ENCODE measurements at places on chromosomes 4 and X. TPM values are rescaled to one million over a fixed set of nuclear protein-coding genes. Genes with fewer than 3 reads are reported as not detected.

- DNase-seq = no peak
Measured at GRCh38 chr4:39730072-39730471, 32.1 kb downstream of the UBE2K start.

DNA sequence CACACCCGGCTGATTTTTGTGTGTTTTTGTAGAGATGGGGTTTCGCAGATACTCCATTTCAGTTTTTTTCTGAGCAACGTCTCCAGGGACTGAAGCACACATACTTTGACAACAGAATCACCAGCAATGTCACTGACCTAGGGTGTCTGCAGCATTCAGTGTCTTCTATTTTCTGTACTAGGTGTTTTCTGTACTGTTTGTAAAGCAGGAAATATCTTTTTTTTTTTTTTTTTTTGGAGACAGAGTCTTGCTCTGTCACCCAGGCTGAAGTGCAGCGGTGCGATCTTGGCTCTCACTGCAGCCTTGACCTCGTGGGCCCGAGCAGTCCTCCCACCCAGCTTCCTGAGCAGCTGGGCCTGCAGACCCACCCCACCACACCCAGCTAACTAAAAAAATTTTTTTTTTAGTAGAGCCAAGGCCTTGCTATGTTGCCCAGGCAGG lies 8.9 kb downstream of the ADD1 start:
- no peak for DNase-seq

DNA sequence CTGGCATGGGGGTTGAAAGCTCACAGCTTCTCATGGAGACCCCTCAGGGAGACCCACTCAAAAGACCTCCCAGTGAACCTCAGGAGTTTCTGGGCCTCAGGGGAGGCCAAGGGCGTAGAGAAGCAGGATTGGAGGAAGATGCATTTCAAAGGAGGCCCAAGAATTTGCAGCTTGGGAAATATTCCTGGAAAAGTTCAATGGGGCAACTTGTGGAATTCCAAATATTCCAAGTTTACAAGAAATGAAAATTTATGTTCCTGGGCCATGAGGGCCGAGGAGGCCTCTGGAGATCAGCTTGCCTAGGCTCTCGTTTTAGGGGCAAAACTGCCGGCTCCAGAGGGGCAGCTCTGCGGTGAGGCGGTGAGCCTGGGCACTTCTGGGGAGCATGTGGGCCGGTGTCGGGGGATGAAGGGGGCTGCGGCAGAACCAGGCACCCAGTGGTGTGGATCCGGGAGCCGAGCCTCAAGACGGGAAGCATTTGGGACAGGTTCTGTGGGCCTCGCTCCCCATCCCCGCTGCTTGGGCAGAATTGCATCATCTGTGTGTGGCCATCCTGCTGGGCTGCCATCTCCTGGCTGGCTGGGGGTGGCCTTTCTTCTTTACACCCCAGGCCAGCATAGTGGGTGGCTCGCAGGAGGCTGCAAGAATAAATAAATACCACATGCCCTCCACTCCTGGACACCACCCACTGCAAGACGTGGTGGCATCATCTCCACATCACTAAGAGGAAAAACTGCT lies 54.6 kb upstream of the GPR78 start:
- no peak for DNase-seq

The RASGEF1B gene
- 54.8 TPM for total RNA-seq

DNA sequence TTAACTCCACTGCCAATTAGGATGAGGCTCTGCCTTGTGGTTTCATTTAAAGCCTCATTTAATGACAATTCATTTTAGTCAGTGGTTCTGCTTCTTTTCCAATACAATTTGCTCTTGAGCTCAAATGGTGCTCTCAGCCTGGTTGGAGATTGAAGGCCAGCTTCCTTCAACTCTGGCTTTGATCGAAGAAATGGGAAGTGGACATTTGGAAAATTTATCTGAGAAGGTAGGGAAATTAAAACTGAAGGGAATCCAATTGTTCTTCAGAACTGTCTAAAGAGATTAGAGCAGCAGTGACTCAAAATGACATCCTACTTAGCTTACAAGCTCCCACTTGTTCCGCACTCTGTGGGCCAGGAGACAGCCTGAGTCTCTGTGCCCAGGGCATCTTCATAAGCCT lies 206.8 kb downstream of the SMARCA1 start:
- DNase-seq = no peak

- no peak for DNase-seq
Measured at GRCh38 chr4:173546776-173547175, 16.7 kb upstream of the HAND2 start.

The MBNL3 gene
- total RNA-seq = 15.6 TPM

DNA sequence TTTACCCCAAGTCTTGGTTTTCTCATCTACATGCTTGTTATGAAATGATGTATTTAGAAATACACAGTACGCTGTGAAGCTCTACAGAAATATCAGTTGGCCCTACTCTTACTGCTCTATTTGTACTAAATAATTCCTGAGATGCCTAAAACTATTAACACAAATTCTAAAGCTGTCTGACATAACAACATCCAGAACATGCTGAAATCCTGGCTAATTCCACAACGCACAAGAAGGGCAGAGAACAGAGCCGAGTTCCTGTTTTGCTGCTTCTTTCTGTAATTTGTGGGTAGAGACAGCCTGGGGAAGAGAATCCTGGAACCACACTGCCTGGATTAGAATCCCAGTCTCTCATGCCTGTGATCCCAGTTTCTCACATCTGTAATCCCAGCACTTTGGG lies 59.0 kb downstream of the ZNF827 start:
- no peak for DNase-seq

The CYTL1 gene
- 1.1 TPM for total RNA-seq

DNA sequence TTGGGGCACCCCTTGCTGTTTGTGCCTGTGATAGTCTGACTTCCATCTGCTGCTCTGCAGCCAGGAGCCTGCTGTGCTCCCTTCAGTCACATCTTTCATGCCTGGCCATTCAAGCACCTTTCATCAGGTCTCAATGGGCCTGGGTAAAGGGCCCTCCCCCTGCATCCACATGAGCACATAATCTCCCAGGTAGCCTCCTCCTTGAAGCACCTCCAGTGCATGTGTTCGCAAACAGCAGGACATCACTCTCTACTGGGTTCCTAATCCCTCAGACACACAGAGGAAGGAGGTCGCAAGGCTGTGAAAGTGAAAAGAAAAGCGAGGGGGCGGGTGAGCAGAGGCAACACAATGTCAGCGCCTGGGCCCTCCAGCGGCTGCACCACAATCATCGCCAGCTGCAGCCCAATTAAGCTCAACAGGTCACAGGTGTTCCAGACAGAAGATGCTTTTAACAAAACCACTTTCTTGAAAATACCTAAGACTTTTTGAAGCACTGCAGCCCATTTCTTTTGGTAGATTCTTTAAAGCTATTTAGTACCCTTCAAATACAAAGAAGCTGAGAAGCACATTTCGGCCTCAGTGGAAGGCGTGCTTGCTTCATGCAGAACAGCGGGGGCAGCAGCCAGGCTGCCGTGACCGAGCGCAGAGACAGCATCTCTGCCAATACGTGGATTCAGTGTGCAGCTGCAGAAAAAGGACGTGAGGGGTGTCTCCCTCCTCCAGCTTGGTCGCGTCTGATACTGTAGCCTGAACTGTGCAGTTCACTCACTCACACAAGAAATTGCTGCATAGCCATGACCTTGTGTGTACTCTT lies 92.2 kb upstream of the SPRY1 start:
- DNase-seq = no peak

GRCh38 chr4:10336471-10336870 lies 120.8 kb downstream of the ZNF518B start:
- DNase-seq = no peak

DNA sequence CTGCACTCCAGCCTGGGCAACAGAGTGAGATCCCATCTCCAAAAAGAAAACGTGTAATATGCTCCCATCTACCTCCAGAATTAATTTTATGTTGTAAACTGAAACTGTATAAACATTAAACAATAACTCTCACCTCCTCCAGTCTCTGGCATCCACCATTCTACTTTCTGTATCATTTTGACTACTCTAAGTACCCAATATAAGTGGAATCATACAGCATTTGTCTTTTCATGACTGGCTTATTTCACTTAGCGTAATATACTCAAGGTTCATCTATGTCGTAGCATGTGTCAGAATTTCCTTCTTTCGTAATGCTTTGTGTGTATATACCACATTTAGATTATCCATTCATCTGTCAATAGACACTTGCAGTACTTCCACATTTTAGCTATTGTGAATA lies 20.6 kb downstream of the F8 start:
- no peak for DNase-seq

DNA sequence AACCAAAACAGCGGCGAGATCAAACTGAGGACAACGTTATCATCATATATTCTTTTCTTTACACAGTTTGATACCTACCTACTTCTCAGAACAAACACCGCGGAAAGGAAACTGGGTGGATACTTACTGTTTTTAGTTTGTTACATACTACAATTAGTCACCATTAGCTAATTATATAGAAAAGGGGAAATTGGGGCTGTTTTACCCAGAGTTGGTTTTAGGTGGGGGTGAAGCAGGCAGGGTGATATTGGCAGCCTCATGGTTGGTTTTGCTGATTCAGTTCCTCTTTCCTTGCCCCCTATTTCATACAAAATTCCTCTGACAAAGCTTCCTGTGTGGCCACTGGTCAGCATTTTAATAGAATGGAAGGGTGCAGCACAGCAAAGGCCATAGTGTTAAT lies 77.8 kb downstream of the SORBS2 start:
- DNase-seq = no peak

- no peak for DNase-seq
Measured at GRCh38 chr4:159484864-159485263, 382.0 kb downstream of the RAPGEF2 start.

DNA sequence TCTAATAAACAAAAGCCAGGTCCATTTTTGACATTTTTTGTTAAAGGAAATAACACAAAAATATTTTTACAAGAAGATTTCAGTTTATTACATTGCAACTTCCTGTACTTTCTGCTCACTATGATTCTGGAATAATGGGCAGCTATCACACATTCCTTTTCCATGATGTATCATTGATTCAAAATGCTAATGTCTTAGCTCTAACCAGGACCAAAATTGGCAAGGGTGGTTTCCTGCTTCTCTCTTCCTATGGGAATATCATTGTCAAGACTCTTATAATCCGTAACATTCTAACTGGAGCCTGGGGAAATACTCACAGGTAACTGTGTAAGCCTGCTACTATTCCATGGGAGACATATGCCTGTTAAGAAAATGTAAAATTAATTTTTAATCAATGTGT lies 218.6 kb downstream of the DCAF12L2 start:
- no peak for DNase-seq
